ENCODE measurements at places on chromosomes 11 and 22.

DNA sequence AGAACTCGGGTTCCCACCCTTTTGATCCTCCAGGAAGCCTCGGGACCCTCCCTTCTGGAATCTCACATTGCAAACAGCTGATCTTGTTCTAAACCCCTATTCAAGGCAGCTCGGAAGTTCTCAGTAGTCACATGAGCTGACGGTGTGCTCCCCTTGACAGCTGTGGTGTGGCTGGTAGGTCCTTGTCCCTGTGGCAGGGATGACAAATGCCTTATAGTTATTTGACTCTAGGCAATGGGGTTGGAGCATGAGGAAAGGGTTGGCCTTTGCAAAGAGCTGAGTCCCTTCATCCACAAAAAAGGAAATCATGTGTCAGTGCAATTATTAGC, 23.6 kb downstream of the EIF4G2 start:
- DNase-seq = no peak

DNA sequence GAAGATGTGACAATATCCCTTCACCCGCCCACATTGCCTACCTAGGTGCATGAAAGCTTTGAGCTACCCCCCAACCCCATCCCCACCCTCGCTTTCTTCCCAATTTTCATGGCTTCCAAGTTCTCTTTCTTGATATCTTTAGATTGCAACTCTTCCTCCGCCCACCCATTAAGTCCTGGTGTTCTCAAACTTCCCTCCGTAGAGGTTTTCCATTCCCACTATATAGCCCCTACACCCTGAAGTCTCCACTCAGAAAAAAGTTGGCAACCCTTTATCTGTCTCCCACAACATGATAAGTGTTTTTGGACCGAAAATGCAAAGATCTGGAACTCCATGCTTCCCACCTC, 572 bp downstream of the ZNF70 start:
- DNase-seq = no peak

DNA sequence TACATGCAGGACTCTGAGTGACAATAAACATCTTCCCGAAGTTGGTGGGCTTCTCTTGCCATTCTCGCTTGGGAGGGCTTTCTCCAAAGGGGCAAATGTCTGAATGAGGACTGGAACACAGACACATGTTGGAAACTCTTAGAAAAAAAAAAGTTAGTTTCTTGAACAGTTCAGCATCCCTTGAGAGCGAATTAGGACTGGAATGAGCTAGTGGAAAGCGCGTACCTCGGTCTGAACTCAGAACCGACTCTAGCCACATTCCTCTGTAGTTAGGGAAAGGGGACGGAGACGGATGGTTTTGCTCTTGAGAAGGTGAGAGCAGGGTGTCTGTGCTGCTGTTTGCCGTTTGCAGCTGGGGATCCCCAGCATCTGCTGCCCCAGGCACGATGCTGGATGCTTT, 517.3 kb downstream of the TBC1D22A start:
- DNase-seq = no peak

DNA sequence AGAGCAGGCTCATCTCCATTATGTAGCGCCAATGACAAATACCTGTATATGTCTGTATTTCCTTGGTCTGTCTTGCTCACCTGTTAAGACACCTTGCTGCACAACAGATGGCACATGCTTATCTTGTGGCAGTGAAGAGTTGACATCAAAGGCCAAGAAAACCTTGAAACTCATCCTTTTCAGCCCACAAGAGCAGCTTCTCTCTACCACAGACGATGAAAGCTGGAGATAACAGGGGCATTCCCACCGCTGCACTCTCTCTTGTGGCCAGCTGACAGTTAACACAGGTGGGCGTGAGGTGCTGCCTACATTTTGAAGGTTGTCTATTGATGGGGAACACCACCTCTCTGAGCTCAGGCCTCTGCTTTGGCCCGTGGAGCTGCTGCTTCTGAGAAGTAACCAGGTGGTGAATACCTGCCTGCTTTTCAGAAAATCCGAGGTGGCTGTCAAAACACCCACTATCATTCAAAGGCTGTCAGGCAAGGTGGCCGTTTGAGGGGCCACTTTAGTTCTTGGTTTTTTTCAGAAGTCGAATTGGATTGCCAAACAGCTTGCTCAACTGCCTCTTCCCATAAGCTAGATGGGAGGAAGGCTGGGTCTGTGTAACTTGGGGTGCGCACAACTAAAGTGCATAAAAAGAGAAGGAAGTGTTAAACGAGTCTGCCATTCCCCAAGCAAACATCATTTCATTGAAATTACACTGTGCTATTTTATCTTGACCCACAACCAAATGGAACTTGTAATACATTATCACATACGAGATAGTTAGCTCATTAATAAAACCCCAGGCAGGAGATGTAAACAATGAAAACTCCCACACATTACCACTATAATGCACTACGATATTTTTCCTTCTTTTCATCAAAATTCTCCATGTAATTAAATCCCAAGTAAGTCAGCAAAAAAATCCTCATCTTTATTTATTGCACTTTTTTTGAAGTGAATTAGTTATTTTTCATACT, 87.1 kb upstream of the RAG2 start:
- DNase-seq = no peak

GRCh38 chr11:62555464-62556107, 9.0 kb upstream of the AHNAK start:
- no peak for DNase-seq

DNA sequence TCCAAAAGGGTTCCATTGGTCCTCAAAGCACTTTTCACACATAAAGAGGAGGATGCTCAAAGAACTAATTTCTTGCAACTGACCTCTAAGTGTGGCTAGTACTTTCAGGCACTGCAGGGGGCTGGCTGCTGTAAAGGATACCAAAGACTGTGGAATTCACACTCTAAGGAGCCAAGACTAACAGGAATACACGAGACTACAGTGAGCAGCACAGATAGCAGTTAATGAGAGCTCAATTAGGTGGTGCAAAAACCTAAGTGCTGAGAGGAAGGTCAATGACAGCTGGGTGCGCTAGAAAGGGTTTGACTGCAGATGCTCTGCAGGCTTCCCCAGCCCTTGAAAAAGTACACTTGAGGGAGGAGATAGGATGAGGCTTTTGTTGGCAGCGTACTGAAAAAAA, 124.3 kb upstream of the NTM start:
- DNase-seq = no peak

DNA sequence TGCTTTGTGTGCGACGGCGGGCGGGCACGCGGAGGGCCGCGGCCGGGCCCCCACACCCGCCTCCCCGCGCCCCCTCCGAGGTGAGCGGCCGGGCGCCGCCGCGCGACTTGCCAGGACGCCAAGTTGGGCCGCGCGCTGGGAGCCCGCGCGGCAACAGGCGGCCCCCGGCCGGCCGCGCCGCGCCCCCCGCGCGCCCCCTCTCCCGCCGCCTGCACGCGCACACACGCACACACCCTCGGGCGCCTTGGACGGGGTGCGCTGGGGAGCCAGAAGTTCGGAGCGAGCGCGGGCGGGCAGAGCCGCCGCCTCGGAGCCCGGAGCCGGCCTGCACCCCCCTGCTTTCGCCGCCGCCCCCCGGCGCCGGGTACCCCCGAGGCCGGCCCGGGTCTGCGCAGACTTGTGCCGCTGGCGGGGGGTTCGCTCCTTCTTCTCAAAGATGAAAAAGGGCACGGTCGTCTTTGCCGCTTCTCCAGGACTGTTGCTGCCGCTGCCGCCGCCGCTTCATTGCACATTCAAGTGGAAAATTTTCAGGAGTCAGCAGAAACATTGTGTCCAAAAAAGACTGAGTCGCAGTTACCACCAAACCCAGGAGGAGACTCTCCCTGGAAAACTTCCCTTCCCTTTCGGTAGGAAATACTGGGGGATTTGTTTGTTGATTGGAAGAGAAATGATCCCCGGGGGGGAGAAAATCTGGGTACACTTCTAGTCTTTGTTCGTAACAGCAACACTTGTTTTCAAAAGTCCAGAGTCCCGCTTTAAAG, 895 bp downstream of the TEAD1 start:
- DNase-seq = no peak

DNA sequence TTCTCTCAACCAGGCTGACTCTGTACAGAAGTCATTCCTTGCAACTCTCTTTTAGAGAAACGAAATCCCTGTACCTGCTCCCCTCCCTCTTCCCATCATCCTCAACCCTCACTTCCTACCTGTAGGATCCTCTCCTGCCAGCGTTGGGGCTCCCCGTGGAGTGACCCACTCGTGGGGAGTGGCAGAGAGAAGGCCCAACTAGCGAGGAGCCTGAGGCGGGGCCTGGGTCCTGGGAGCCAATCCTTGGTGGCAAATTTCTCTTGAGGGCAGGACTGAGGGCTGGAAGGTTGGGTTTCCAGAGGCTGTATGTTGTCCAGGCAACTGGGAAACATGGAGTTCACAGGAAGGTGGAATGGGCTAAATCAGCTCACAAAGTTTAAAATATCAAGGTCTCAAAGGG, 10.4 kb downstream of the NHERF4 start:
- peak; percentile 35 for DNase-seq

GRCh38 chr11:121794671-121795141, 321.3 kb downstream of the BLID start:
- DNase-seq = no peak

DNA sequence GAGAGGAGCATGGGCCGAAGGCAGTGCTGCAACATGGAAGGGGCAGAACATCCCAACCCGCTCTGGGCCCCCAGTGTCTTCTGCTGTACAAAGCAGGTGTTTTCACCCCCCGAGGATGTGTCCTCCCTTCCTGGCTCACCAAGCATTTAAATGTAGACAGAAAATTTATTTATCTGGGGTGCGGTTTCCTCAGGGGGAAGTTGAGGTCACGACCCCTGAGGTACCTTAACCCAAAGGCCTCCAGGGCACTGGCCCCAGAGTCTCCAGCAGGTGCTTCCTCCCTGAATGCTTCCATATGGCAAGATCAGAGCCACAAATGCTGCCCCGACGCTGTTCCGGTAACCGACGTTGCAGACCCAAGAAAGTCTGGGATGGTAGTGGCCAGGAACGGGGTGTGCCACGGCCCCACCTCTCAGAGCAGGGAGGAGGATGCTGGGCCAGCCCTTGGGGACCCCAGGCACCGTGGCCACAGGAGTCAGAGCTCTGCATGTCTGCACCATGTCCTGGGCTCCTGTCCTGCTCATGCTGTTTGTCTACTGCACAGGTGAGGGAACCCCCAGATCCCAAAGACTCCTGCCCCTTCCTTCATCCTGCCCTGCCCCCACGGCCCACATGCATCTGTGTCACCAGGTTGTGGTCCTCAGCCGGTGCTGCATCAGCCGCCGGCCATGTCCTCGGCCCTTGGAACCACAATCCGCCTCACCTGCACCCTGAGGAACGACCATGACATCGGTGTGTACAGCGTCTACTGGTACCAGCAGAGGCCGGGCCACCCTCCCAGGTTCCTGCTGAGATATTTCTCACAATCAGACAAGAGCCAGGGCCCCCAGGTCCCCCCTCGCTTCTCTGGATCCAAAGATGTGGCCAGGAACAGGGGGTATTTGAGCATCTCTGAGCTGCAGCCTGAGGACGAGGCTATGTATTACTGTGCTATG, at the start of gene VPREB1:
Gene VPREB1 (plus strand): TSS at position 471 of the 935 bp plus-strand sequence. CDS start 28 bp downstream, at position 499.
- DNase-seq = no peak

- DNase-seq = peak; percentile 66
These were observed 14.7 kb downstream of the MPEG1 start for GRCh38 chr11:59197991-59198390.

Measured in BE2C (cell line).